ENCODE measurements at places on chromosomes 7 and 10.

- no peak for DNase-seq
Observed at GRCh38 chr10:52146766-52147165, 167.3 kb upstream of the DKK1 start.

DNA sequence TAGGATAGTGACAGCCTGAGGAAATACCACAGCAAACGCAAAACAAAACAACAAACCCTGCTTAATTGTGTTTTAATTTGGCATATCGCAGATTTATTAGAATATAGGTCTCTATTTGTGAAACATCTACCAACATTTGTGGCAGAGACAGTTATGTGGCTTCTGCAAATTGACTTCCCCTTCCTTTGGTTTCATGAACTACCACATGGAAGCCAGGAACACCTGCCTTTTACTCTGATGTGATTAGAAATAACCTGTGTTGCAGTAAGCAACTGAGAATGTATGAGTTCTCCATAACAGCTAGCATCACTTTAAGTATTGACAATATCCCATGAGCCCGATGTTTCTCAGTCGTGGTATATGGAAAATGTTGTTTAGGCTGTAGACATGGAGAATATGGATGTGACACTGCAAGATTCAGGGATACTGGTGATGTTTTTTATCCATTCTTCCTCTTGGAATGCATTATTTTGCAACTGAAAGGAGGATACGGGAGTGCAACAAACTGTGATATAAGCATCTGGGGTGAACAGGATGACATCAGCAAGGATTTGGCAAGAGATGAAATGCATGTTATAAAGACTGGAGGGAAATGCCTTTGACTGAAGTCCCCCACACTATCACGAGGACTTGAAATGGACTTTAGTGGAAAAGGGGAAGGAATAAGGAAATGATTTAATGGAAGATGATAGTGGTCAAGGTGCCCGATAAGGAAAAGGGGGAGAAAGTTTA, 95.9 kb downstream of the CUBN start:
- DNase-seq = no peak

DNA sequence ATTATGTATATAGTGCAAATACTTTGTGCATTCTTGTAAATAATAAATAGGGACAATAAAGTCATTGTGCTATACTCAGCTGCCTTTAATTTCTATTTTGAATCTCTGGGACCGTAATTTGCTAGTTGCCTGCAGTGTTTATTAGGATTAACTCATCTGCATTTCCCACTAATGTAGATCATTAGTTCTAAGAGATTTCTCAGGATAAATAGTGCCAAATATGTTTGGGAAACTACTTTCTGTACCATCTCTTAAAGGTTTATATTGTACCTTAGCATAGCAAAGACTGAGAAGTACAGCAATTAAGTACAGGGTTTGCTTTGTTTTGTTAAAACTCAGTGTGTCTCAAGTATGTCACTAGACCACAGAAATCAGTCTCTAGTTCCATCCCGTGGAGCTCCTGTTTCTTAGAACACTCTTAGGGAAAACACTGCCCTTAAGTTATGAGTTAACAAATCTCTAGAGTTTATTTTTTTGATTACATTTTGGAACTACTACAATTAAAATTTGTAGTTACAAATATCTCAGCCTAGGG, 26.0 kb downstream of the ADD3 start:
- no peak for DNase-seq

GRCh38 chr7:50688226-50688590, 94.5 kb downstream of the GRB10 start:
- DNase-seq = no peak

- DNase-seq = no peak
Observed at GRCh38 chr10:73643362-73643761, 2.1 kb upstream of the MYOZ1 start.

- DNase-seq = no peak
Observed at GRCh38 chr7:12756821-12757220, 69.4 kb downstream of the ARL4A start.

DNA sequence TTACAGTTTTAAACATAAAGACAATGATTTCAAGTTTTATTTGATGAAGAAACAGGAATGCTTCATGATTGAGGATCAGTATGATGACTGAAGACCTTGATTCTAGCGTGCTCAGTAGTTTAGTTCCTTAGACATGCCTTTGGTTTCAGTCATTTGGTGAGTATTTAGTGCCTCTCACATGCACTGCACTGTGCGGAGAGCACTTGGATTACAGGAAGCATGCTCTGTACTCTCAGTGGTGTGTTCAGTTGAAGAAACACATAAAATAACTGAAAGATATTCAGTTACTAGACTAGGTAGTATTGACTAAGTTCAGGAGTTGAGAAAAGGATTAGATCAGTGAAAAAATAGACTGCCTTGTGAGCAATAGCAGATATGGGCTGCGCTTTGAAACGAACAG, 25.5 kb downstream of the RBM17 start:
- no peak for DNase-seq
